Liver (tissue), 10 donors: ENCODE measurements at places on chromosomes 6 and 20. TPM values are rescaled to one million over a fixed set of nuclear protein-coding genes. Genes with fewer than 3 reads are reported as not detected.

Gene PAQR8
- polyA plus RNA-seq, result 0.43 TPM

Gene OPN5
- polyA plus RNA-seq, result not detected

Gene RSPH4A
- 0.06 TPM for polyA plus RNA-seq

Gene CCDC170
- 0.38 TPM for polyA plus RNA-seq

Gene HLA-DRB1
- polyA plus RNA-seq, result 26.0 TPM

Gene KIAA1755
- polyA plus RNA-seq, result 1.3 TPM

Gene RHAG
- polyA plus RNA-seq, result 0.07 TPM

- H3K4me1 ChIP-seq, result no peaks in the 10 kb centered on the region
- H3K36me3 ChIP-seq, result no peaks in the 10 kb centered on the region
- DNase-seq, result no peak
- H3K27me3 ChIP-seq, result no peaks in the 10 kb centered on the region
Observed at GRCh38 chr20:38825901-38826625, 20.6 kb downstream of the PPP1R16B start.

GRCh38 chr6:168118935-168119334 lies 39.9 kb upstream of the FRMD1 start:
- no peak overlapping the region for H3K4me3 ChIP-seq
- no peak for DNase-seq
- no peaks in the 10 kb centered on the region for H3K36me3 ChIP-seq
- no peaks in the 10 kb centered on the region for H3K4me1 ChIP-seq
- no peaks in the 10 kb centered on the region for H3K27me3 ChIP-seq
- H3K27ac ChIP-seq, result no peak overlapping the region

- DNase-seq, result no peak
- peaks cover 56% of the 10 kb centered on the region for H3K4me1 ChIP-seq
- no peaks in the 10 kb centered on the region for H3K36me3 ChIP-seq
- H3K4me3 ChIP-seq, result no peak overlapping the region
Observed at GRCh38 chr6:39203436-39204159, 25.7 kb downstream of the KCNK5 start.

DNA sequence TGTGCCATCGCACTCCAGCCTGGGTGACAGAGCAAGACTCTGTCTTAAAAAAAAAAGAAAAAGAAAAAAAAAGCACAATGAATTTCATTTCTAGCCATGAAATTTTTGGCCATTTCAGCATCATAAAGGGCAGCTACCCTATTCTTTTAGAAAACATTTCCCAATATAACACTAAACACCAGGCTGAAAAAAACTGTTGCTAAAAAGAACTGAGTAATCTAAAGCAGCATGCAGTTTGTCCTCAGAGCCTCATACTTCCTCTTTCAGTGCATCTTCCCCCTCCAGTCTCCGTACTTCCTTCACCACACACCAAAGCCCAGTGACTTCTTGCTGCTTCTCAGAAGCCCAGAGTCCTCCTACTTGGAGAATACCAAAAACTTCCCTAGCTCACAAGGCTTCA lies 5.6 kb upstream of the IFNGR1 start:
- no peak overlapping the region for H3K27ac ChIP-seq
- H3K4me1 ChIP-seq, result peaks cover 3% of the 10 kb centered on the region
- H3K27me3 ChIP-seq, result no peaks in the 10 kb centered on the region
- no peaks in the 10 kb centered on the region for H3K36me3 ChIP-seq
- DNase-seq, result no peak

DNA sequence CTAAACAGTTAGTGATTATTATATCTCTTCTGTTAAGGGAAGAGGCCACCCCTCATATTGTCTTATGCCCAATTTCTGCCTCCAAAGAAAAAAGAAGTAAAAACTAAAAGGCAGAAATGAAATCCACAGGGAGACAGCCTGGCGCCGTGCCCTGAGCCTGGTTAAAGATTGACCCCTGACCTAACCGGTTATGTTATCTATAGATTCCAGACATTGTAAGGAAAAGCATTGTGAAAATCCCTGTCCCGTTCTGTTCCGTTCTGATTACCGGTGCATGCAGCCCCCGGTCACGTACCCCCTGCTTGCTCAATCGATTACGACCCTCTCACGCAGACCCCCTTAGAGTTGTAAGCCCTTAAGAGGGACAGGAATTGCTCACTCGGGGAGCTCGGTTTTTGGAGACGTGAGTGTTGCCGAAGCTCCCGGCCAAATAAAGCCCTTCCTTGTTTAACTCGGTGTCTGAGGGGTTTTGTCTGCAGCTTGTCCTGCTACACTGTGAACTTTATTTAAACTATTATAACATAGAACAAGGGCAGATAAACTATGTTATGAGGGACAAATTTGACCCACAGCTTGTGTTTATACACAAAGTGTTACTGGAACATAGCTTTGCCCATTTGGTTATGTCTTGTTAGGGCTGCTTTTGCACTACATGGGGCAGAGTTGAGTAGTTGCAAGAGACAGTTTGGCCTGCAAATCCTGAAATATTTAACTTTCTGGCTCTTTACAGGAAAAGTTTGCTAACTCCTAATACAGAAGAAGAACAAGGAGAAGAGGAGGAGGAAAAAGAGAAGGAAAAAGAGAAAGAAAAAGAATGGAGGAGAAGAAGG lies 49.6 kb downstream of the CD24 start:
- no peak overlapping the region for H3K4me3 ChIP-seq
- H3K36me3 ChIP-seq, result no peaks in the 10 kb centered on the region
- no peak overlapping the region for H3K27ac ChIP-seq
- no peaks in the 10 kb centered on the region for H3K4me1 ChIP-seq
- peak; percentile 41 for DNase-seq
- H3K27me3 ChIP-seq, result no peaks in the 10 kb centered on the region

DNA sequence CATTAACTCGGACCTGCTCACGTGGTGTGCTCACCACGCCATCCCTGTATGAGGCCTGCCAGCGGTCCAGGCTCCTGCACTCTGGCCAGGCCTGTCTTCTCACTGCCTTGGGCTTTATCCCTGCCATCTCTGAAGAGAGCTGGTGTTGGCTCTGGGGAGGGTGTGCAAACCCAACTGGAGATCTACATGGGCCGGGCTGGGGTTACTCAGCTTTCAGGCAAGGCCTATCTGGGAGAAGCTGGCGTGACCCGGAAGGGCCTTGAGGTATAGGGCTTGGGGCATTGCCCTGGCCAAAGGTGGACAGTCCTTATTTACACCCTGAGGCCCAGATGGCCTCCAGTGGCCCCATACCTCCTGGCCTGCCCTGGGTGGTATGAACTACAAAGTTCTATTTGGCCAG lies 5.0 kb downstream of the SLC29A1 start:
- peaks cover 69% of the 10 kb centered on the region for H3K4me1 ChIP-seq
- H3K36me3 ChIP-seq, result no peaks in the 10 kb centered on the region
- no peak overlapping the region for H3K4me3 ChIP-seq
- no peaks in the 10 kb centered on the region for H3K27me3 ChIP-seq
- DNase-seq, result no peak

DNA sequence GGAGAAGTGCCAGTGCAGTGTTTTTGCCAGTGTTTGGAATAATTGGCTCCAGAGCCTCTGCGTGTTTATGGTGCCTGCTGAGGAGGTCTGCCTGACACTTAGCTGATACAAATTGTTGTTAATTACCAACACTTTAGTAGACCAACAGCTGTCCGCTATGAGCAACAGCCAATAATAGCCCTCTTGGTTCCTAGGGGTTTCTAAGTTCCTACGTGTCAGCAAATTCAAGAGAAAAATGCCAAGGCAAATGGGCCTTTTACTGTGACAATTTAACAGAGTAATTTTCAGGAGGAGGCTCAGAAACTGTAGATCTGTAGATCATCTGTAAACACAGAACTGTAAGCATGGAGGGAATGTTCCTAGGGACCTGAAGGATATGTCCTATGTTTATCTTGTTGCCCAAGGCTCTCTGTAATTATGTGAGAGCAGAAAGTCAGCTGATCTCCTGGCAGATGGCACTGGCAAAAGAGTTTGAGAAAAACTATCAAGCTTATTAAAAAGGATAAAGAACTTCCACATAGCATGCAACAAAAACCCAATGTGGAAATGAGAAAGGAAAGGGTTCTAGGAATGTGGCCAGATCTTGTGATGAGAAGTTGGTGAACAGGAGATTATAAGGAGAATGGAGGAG lies 157.7 kb downstream of the GJA1 start:
- no peaks in the 10 kb centered on the region for H3K36me3 ChIP-seq
- no peaks in the 10 kb centered on the region for H3K4me1 ChIP-seq
- H3K4me3 ChIP-seq, result no peak overlapping the region

DNA sequence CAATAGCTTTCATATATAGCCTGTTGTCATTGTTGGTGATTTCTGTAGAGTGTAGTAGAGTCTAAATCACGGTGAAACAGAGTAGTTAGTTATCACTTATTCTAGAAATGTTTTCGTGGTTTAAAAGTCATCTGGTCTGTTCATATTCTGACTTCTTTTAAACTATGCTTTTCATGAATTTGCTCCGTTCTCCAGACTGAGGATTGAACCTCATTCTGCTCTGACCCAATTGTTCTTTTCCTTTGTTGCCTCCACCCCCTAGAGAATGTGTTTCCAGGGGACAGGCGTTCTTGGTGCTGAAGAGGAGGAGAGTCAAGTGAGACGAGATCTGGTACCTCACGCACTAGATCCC lies 748 bp upstream of the ZNF292 start:
- H3K4me3 ChIP-seq, result peak overlapping the region; percentile 90
- H3K36me3 ChIP-seq, result no peaks in the 10 kb centered on the region
- no peaks in the 10 kb centered on the region for H3K27me3 ChIP-seq

DNA sequence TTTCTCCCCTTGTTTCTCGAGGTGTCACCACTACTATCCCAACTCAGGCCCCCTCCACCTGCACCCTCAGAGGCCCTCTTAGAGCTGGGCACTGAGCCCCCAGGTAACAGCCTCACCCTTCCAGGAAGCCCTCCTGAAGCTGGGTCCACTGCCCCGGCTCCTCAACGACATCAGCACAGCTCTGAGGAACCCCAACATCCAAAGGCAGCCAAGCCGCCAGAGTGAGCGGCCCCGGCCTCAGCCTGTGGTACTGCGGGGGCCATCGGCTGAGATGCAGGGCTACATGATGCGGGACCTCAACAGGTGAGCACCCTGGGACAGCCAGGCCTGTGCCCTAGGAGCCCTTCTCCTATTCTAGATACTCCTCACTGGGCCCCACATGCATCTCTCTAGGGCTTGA lies 12.9 kb upstream of the ZBTB9 start:
- H3K36me3 ChIP-seq, result no peaks in the 10 kb centered on the region
- no peaks in the 10 kb centered on the region for H3K27me3 ChIP-seq
- no peak for DNase-seq
- H3K4me3 ChIP-seq, result no peak overlapping the region
- H3K4me1 ChIP-seq, result no peaks in the 10 kb centered on the region

- H3K4me3 ChIP-seq, result no peak overlapping the region
- DNase-seq, result no peak
- H3K4me1 ChIP-seq, result no peaks in the 10 kb centered on the region
- no peaks in the 10 kb centered on the region for H3K36me3 ChIP-seq
- H3K27me3 ChIP-seq, result no peaks in the 10 kb centered on the region
Observed at GRCh38 chr6:41255638-41256246, 27.6 kb downstream of the TREML4 start.

GRCh38 chr20:22984008-22984407 lies 51.1 kb upstream of the SSTR4 start:
- no peak overlapping the region for H3K27ac ChIP-seq
- no peak for DNase-seq
- no peaks in the 10 kb centered on the region for H3K4me1 ChIP-seq
- no peaks in the 10 kb centered on the region for H3K27me3 ChIP-seq

DNA sequence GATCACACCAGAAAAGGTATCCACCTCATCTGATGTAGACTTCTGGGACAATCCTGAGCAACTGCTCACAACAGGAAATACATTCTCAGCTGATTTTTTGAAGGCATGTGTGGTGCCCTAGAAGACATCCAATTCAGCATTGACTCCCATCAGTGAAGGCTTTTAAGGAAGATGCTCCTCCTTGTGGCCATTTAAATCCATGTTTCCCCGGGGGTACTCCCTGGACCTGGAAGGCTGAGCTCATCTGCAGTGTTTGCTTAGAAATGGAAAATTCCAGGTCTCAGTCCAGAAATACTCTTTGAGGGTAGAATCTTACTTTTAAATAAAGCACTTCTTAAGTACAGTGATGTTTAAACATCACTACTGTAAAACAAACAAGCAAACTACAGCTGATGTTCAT lies 195.5 kb upstream of the PDE10A start:
- H3K4me3 ChIP-seq, result no peak overlapping the region
- H3K27me3 ChIP-seq, result peaks cover 2% of the 10 kb centered on the region
- peaks cover 4% of the 10 kb centered on the region for H3K4me1 ChIP-seq
- no peak overlapping the region for H3K27ac ChIP-seq

GRCh38 chr6:26322645-26323482 lies 42.1 kb upstream of the BTN3A2 start:
- H3K36me3 ChIP-seq, result no peaks in the 10 kb centered on the region
- H3K4me3 ChIP-seq, result peak overlapping the region; percentile 63
- no peak overlapping the region for H3K27ac ChIP-seq
- H3K4me1 ChIP-seq, result no peaks in the 10 kb centered on the region
- peak; percentile 58 for DNase-seq

DNA sequence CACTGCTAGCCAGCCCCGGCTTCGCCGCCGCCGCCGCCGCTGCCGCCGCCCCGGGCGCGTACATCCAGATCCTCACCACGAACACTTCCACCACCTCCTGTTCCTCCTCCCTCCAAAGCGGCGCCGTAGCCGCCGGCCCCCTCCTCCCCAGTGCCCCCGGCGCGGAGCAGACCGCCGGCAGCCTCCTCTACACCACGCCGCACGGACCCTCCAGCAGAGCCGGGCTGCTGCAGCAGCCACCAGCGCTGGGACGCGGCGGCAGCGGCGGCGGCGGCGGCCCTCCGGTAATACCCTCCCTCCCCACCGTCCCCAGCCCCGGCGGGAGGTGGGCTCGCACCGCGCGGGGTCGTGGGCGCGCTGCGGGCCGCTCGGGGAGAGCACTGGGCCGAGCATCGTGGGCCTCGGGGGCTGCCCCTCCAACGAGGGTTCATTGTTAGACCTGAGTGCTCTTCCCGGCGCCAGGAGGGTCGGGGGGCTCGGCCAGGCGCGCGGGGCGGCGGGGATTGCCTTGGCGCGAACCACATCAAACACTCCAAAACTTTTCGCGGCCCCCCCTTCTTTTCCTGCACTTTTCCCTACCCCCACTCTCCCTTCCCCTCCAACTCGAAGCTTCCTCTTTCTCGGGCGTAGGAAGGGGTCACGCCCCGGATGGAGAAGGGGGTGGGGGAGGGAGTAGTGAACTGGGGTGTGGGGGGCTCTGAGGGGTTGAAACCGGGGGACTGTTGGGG lies 827 bp downstream of the E2F3 start:
- peak overlapping the region; percentile 57 for H3K4me3 ChIP-seq
- H3K27ac ChIP-seq, result peak overlapping the region; percentile 90
- H3K4me1 ChIP-seq, result peaks cover 9% of the 10 kb centered on the region
- H3K36me3 ChIP-seq, result no peaks in the 10 kb centered on the region

GRCh38 chr20:19964289-19965265 lies 52.6 kb upstream of the NAA20 start:
- peaks cover 6% of the 10 kb centered on the region for H3K4me1 ChIP-seq
- no peaks in the 10 kb centered on the region for H3K27me3 ChIP-seq
- peaks cover 9% of the 10 kb centered on the region for H3K36me3 ChIP-seq
- DNase-seq, result peak; percentile 40
- no peak overlapping the region for H3K4me3 ChIP-seq
- peak overlapping the region; percentile 76 for H3K27ac ChIP-seq
